CD4-positive, CD25-positive, alpha-beta regulatory T cell (primary cell): ENCODE measurements at places on chromosomes 12 and 14.

DNA sequence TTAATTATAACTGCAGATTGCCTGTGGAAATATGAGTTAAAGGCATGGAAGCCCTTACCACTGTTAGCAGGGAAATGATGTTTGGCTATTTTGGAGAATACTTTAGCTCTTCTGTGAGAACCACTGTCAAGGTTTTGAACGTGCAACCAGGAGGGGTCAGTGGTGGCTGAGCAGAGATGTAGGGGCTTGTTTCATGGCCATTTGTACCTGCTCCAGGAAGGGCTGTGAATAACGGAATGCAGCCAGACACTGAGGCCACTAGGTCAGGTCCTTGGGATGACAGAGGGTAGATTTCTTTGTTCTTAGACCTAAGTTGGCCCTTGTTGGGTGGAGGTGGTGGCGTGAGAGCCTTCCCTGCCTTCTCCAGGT is 8.3 kb downstream of the TRAF3 start:
- no peak for DNase-seq

GRCh38 chr14:61350427-61351270 is 29.3 kb downstream of the PRKCH start:
- DNase-seq, result no peak

- no peak for DNase-seq
Measured at GRCh38 chr12:65464930-65465329, 186.4 kb downstream of the MSRB3 start.

DNA sequence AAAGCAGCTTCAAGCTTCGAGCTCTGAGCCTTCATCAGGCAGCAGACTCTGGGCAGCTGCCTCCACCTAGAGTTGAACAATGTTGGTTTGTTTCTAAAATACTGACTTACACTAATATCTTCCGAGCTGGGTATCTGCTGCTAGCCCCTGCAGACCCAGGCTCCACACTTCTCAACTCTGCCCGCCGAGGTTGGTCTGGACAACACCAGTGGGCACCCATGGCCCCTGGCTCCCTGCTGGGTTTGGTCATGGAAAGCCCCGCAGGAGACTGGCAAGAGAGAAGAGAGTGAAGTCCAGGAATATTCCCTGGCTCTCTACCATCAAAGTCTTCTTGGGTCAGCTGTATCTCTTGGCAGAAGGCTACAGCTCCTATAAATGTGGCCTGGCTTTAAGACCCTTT is 214.2 kb upstream of the TMEM132C start:
- DNase-seq, result no peak

- DNase-seq, result no peak
Measured at GRCh38 chr14:46885566-46885965, 234.0 kb upstream of the RPL10L start.

DNA sequence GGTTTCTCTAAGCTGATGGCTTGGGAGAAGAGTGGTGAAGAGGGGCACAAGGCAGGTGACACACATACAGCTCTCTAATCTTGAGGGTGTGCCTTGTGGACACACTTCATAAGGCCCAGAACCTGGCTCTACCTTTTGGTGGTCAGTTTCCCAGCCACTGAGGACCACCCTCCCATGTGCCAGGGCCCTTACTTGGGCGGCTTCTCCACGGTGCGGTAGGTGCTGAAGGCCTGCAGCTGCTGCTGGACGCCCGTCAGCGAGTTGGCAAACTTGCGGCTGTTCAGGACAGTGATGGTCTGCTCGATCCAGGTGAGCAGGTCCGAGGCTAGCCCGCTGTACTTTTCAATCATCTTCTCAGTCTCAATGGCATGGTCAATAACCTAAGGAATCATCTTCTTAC is 80.2 kb downstream of the SPTB start:
- no peak for DNase-seq

DNA sequence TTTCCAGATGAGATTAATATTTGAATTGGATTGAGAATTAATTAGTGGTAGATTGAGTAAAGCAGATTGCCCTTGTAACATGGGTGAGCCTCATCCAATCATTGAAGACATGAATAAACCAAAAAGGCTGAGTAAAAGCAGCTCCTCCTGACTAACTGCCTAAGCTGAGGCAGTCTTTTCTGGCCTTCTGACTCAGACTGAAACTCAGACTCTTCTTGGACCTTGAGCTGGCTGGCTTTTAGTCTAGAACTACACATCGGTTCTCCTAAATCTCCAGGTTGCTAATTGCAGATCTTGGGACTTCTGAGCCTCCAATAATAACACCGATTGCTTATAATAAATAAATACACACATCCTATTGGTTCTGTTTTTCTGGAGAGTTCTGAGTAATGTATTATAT is 24.0 kb downstream of the FKBP11 start:
- DNase-seq, result no peak
